CD4-positive, alpha-beta memory T cell (primary cell): ENCODE measurements at places on chromosomes 6 and 20. TPM values are rescaled to one million over a fixed set of nuclear protein-coding genes. Genes with fewer than 3 reads are reported as not detected.

The RGS17 gene
- not detected for total RNA-seq

The RPP40 gene
- total RNA-seq = 6.3 TPM

The PRND gene
- not detected for total RNA-seq

The TP53TG5 gene
- total RNA-seq = not detected

The ETV7 gene
- 3.2 TPM for total RNA-seq

The TBC1D22B gene
- total RNA-seq = 10.3 TPM

The RBL1 gene
- 39.6 TPM for total RNA-seq

The MPIG6B gene
- total RNA-seq = not detected

DNA sequence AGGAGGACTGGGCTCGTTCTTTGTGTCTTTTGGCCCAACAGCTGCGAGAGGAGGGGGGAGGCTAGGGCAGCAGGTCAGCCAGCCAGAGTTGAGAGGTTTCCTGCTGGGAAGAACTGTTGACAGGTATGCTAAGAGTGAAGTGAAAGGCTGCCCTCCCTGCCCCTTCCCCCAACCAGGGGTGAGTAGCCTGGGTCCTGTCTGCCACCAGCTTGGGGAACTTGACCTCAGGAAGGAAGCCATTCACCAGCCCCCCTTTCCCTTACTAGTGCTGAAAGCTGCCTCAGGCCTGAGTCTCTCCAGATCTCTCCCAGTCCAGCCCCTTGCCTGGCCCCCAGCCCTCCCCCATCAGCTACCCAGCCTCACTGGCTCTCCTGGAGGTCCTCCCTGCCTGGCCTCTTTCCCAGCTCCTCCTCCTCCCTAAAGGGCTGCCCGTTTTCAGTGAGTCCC is 20.7 kb upstream of the ZNF76 start:
- no peak for DNase-seq

GRCh38 chr6:66496659-66497058 is 789.6 kb upstream of the EYS start:
- DNase-seq = no peak

DNA sequence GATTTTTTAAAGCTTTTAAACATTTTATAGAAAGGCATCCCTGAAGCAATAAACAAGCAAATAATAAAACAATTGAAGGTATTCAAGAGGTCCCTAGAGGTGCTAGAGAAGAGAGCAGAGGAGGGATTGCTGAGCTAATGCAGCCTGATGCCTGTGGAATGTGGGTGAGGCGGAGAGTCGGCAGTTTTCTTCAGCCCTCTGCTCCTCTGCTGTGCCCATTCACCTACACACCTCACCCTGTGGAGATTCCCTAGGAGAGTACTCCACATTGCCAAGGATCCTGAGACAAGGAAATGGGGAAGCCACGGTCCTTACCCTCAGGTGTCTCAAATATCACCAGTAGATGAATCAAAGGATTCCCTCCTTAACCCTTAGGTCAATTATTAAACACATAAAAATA is 199.8 kb upstream of the POU3F2 start:
- DNase-seq = no peak

DNA sequence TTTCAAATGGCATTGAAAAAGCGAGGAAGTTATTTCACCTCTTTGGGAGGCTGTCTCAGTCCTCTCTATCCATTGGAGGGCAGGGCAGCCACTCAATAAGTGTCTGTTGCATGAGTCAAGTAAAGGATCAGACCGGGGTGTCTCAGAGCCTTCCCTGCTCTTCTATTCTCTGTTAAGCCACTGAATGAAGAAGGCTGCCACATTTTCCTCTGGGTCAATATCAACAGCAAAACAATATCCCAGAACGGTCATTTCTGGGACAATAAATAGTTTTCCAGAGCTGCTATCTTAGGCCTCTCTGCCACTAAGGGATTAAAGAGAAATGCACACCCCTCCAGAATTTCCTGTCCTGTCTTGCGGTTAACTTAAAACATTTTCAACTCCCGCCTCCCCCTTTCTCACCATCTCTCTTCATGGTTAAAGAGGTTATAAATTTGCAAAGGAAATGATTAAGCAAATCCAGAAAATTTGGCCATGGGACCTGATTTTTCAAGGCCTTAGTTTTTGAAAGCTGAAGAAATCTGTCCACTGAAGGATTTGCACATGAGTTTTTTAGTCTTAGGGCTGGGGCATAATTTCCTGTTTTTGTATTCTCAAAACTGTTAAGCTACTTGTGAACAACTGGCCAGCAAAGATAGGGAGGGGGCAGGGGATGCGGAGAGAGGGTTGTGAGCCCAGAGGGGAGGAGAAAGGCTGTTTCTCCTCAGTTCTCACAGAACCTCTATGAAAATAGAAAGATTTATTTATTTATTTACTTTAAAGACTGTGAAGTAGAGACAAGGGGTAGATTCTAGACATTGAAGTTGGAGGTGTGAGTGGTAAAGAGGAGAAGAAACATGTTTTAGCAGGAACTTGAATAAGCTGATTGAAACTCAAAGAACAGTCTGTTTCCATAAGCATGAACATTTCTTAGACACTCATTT is 135.7 kb downstream of the BCAS1 start:
- DNase-seq = no peak

GRCh38 chr20:12824328-12825225 is 184.2 kb upstream of the SPTLC3 start:
- DNase-seq = no peak

- no peak for DNase-seq
These were observed 47.9 kb upstream of the SLC22A16 start for GRCh38 chr6:110524305-110524704.

DNA sequence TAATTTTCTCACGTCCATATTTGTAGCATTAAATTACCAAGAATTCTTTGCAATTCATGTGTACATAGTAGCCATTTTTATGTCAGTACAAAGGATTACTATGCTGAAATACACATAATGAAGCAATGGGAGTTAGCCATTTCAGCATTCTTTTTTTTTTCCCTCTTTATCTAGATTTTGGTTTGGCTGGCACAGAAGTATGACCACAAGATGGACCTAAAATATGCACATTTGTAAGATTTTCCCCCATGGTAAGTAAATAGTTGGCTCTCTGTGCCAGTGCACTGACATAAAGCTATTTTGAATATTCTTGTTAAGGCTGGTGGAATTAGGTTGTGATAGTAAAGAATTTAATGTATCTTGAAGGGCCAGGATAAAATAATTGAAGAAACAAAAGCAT is 486.1 kb upstream of the BTBD3 start:
- DNase-seq = no peak

DNA sequence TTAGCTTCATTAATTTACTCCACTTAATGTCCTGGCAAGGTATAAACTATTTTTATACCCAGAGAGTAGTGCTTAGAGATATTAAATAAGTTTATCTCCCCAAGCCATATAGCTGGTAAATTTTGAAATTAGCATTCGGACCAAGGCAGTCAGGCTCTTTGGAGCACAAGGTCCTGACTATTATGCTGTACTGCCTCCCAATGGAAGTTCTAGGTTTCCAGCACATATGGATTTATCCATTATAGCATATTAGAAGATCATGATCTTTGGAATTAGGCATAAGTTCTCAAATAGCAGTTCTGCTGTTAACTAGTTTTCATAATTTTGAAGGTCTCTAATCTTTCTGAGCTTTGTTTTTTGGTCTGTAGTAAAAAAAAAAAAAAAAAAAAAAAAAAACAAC is 835.3 kb upstream of the EPHA7 start:
- no peak for DNase-seq

- DNase-seq = no peak
These were observed 11.3 kb downstream of the LRP11 start for GRCh38 chr6:149852881-149853280.

DNA sequence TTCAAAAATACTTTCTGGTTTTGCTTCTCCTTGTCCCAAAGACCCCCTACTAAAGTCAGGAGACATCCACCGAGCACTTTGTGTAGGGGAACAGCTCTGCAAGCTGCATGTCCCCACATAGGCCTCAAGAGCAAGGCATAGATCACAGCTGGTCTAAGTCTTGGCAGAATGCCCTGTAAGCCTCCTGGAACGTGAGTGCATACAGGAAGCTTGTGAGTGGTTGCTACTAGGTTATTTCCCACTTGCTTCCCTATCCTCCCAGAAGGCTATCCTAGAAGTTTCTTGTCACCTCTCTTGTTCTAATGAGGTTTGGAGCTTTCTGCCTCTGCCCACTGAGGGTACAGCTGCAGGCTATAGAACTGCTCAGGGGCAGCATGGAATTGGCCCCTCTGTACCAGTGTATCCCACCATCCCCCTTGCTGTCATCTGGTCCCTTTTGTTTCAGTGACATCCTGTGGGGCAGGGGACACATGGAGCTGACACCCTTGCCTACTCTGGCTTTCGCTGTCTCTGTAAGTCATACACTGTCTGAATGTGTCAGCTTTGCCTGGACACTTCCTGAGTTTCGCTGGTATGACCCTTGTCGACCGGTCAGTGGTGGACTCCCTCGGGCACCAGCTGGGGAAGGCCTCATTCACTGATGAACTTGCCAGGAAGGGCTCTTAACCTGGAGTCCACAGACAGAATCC is 35.6 kb upstream of the KCNK16 start:
- no peak for DNase-seq

GRCh38 chr6:122621638-122622037 is 11.4 kb downstream of the PKIB start:
- no peak for DNase-seq

GRCh38 chr6:130371921-130372420 is 6.2 kb downstream of the TMEM200A start:
- no peak for DNase-seq

- DNase-seq = no peak
These were observed 43.9 kb downstream of the HDAC2 start for GRCh38 chr6:113927001-113927400.

GRCh38 chr6:152160346-152160745 is 352.9 kb downstream of the ESR1 start:
- DNase-seq = no peak

DNA sequence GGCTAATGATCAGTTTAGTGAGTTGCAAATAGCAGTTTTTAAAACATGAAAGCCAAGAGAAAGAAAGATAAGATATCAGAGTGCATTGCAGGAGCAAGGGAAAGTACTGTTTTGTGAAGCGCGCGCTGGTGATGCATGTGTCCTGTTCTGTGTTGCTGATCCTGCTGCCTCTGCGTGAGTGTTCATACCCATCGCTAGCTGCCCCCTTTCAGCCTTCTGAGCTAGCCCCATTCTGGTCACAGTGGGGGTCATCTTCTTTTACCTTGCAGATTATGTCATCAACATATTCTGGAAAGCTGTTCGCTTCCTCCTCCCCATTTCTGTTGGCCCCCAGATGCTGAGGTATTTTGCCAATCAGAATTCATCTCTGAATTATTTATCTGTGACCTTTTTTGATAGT is 1.9 kb downstream of the MRAP2 start:
- DNase-seq = no peak

DNA sequence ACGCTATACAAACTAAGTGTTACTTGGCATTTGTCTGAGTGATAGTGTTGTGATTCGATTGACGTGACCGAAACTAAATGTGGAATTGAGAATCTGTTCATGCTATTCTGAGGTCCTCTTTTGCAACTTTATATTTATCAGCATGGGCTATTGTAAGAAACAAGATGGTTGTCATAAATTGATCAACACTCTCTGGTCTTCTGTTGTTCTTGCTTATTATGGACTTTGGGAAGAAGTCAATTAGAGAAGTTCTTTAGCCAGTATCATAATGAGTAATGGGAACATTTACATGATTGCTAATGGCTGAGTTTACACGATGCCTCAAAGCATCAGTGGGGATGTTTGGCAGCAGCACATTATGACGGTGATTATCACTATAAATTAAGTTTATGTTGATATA is 195.0 kb downstream of the CD83 start:
- DNase-seq = no peak

DNA sequence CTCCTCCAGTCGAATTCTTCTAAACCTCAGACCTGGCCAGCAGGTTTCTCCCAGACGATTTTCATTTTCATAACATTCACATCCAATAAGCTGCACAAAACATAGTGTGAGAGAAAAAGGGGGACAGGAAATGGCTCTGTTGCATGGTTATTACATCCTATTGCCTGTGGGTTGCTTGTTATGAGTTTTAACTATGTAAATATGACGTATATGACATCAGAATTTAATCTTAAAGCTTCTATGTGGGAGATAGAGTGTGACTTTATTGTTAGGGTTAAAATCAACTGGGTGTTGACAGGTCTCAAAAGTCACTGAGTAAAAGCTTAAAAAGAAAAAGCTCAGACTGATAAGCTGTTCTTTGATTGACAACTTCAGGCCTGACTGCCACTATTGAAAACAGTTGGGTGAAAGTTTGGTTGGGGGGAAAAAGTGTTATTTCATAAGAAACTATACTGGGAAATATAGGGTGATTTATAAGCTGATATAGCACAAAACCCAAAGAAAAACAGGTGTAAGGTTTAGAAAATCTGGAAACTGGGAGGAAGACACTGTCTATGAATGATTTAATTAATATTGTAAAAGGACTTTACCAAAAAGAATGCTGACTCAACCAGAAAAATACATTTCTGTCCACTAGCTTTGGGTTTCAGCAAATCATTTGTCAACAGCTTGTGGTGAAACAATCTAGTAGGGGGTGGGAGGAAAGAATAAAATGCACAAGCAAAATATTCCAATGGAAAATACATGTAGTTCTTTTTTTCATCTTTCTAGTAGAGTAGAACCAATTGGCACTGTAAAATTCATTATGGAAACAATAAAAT is 134.1 kb upstream of the CEP162 start:
- DNase-seq = no peak

DNA sequence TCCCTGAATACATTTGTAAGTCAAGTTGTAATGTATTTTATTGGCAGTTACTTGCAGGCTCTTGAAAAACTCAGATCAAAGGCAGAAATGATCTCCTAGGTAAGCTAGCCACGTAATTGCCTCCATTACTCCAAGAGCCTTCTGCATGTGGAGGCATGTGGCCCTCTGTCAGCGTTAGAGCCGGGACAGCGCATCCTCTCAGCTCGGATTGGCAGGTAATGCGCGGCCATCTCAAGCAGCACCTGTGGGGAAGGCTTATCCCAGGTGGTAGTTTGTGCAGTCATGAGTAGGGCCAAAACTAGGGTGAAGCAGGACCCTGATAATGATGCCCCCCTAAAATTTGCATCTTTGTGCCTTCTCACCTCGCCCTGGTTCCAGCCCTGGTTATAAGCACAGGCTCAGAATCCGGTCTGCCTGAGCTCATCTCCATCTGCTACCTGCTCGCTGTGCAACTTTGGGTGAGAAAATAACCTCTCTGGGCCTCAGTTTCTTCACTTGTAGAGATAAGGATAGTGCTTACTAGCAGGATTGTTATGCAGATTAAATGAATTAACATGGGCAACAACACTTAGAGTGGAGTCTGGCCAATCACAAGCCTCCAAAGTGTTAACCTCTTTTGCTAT is 157.5 kb upstream of the PMEPA1 start:
- no peak for DNase-seq
